Activated naive CD4-positive, alpha-beta T cell (primary cell): ENCODE measurements at places on chromosomes 4 and X.
A peak's percentile ranks its signal among the peaks of the same experiment; 100 is the strongest.

- DNase-seq: no peak
Measured at GRCh38 chr4:149955780-149956390, 122.4 kb upstream of the DCLK2 start.

DNA sequence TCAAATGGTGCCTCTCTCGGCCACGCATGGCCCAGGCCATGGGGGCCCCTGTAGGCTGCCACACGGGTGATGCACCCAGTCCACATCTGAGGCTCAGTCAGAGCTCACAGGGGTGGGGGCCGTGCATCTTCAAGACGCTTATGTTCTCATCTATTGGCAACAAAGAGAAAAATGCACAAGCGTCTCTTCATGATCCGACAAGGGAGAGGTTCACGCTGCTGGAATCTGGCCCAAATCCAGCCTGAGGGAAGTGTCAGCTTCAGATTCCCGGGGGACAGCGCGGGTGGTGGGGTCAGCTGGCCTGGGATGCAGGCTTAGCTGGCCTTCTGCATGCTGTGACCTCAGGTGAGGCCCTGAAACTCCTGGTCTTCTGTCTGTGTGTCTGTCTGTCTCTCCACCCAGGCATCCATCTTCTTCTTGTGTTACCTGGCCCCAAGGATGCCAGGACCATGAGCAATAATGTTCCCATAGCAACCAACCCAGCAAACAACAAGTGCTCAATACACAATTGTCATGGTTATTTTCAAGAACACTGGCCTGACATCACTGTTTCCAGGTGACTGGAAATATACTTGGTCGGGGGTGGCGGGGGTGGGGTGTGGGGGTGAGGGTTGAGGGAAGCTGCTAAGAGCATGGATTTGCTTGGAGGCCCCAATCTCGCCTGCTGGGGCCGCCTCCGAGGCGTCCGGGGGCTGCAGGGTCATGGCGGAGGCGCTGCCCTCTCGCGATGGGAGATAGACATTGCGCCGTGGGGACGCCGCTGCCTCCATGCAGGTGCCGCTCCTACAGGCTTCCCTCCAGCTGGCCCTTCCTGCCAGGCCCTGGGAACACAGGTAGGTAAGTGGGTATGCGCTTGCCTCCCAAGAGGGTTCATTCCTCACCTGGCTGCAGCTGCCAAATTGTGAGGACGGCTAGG, 48.3 kb downstream of the ABLIM2 start:
- no peak for DNase-seq

GRCh38 chr4:86544310-86544966, 49.7 kb upstream of the PTPN13 start:
- no peak for DNase-seq

GRCh38 chr4:89754531-89754930, 82.4 kb downstream of the SNCA start:
- no peak for DNase-seq

DNA sequence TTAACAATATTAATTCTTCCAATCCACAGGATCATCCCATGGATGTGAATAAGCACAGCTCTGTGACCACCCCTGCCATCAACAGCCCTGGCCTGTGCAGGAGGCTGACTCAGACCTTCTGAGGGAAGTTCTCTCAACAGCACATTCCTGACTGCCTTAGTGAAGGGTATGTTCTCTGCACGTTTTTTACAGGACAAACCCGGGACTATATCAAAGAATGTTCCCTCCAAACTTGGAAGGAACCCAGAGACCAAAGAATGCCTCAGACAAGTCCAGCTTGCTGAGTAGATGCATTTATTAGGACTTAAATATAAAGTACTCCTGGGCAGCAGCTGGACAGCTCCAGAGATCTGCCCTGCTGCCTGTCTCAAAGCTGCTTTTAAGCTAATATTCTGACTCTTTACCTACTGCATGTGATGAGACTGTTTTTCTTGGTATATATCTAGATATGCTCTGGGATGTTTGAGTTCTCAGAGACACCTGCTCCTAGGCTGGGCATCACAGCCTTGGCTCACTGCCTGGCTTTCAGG, 1127.8 kb upstream of the PRKX start:
- DNase-seq: no peak

GRCh38 chr4:51885363-51885762, 42.4 kb downstream of the DCUN1D4 start:
- DNase-seq: no peak

GRCh38 chr4:174265916-174266315, 17.6 kb downstream of the FBXO8 start:
- no peak for DNase-seq

DNA sequence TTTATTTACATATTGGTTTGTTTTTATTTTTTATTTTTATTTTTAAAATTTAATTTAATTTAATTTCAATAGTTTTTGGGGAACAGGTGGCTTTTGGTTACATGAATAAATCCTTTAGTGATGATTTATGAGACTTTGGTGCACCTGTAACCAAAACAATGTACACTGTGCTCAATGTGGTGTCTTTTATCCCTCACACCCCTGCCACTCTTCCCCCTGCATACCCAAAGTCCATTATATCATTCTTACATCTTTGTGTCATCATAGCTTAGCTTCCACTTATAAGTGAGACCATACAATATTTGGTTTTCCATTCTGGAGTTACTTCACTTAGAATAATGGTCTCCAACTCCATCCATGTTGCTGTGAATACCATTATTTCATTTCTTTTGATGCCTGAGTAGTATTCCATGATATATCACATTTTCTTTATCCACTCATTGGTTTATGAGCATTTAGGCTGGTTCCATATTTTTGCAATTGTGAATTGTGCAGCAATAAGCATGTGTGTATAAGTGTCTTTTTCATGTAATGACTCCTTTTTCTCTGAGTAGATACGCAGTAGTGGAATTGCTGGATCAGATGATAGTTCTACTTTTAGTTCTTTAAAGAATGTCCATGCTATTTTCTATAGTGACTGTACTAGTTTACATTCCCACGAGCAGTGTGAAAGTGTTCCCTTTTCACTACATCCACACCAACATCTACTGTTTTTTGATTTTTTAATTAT, 157.1 kb downstream of the CPXCR1 start:
- DNase-seq: no peak

- DNase-seq: no peak
Measured at GRCh38 chr4:80112236-80112635, 39.2 kb upstream of the ANTXR2 start.

DNA sequence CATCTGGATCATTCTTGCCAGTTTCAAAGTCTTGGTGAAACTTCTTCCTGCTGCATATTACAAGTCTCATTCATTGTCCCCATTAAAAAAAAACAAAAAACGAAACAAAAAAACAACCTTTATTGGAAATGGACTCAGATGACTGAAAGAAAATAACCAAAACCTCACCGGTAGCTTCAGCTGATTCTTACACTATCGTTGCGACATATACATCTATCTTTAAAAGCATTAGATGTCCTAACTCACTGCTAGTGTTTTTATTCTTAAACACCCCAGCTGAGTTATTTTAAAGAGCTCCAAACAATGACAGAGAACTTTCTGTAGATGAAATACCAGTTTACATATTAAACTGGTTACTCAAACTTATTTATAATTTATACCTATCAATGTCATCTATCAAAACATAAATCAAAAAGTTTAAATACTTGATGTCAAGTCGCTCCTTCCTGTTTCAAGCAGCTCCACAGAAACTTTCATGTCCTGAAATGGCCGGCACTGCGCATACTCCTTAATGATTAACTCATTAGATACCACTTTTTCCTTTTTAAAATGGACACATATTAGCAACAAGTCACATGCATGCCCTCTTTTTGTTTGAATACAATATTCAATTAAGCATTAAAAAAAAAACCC, 87.2 kb downstream of the HPRT1 start:
- no peak for DNase-seq

- DNase-seq: no peak
Measured at GRCh38 chr4:3251691-3252479, 2.9 kb downstream of the MSANTD1 start.

DNA sequence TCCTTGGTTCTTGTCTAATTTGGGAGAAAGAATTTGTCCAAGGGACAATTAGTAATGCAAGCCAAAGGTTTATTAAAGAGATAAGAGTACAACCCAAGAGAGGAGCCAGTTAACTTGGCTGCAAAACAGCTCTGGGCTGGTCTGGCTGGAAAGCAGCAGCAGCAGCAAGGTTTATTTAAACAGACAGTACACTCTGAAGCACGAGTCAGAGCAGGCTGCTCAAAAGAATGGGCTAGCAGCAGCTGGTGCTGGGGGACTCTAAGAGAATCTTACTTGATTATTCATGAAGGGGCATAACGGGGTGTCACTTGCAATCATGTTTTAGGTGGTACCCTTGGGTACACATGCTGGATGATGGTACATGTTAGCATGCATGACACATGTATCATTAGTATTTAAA, 17.1 kb upstream of the CT47C1 start:
- DNase-seq: no peak

DNA sequence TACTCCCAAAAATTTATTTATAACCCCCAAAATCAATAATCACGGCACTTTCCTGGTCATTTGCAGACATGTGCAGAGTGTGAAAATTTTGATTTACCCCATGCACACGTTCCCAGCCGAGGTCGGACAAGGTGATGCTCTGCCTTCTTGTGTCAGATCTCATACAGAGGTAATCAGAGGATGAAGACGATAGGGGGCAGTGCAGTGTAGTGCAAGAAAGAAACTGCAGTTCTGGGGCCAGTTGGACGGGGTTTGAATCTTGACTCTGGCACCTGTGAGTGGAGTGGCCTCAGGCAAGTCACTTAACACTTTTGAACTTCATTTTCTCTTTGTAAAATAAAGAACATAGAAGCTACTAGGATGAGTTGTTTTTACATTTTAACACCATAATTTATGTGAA, 88.4 kb downstream of the FRMPD3 start:
- DNase-seq: peak; percentile 0

DNA sequence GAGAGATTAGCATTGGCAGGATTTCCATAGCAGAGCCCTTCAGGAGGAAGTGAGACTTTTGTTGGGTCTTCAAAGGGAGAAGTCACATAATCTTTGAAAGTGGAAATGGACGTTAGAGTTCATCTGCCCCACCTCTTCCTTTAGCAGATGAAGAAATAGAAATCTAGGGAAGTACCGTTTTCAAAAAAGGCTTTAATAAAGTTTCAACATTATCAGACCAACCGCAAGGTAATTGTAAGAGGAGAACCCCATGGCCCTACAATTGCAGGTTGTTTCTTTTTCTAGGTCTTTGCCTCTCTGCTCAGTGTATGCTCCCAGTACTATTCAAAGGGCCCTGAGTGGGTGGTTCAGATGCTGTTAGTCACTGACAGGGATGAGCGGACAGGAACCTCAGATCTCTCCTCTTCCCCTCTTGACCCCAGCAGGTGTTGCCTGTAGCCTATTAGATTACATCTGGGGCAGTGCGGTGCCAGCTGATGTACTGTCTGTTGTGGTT, 48.6 kb upstream of the AP1S2 start:
- no peak for DNase-seq

- no peak for DNase-seq
Measured at GRCh38 chr4:94759767-94760211, 2.0 kb downstream of the BMPR1B start.

DNA sequence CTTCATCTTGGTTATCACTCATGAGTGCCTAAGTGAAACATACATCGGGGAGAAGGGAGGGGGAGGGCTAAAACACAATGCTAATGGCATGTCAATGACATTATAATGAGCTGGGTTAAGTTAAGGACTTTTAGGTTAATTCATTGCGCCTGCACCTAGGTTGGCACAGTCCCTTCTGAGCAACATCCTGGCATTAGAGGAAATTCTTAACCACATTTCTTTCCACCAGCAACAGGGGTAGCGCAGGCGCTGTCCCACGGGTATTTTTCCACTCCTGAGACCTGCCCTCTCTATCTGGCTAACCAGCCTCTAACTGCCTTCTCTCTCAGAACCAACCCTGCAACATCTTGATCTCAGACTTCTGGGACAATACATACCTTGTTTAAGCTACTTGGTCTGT, 39.0 kb upstream of the PROM1 start:
- DNase-seq: no peak

- no peak for DNase-seq
Measured at GRCh38 chr4:71187404-71188155, 151.2 kb upstream of the SLC4A4 start.

DNA sequence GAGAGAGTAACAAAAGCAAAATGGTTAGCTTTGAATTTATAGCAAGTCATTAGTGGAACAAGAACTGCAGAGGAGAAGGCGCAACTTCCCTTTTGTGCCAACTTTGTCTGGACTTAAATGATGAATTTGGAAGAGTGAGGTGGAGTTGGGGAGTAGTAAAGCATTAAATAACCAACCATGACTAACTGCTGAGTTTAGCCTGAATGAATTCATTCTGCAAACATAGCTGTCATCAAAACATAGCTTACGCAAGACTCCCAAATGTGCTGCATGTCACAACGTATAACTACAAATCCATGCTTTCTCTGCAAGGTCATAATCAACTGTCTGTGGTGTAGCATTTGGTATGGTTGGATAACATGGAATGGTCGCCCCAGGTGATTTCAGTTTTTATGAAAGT, 75.9 kb upstream of the RPL34 start:
- no peak for DNase-seq

DNA sequence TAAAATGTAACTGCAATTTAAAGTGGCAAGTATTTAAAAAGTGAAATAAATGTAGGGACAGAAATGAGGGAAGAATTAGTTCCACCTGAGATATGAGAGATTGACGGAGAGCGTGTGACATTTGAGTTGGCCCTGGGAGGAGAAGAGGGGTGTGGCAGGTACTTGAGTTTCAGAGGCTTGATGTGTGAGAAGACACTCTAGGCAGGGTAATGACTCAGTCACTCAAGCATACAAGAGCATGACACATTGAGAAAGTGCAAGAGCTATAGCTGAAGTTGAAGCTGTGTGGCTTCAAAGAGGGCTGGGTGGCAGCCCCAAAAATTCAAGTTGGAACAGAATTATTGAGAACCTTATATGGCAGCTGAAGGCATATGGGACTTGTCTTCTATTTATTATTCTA, 420.5 kb downstream of the SLITRK2 start:
- no peak for DNase-seq

DNA sequence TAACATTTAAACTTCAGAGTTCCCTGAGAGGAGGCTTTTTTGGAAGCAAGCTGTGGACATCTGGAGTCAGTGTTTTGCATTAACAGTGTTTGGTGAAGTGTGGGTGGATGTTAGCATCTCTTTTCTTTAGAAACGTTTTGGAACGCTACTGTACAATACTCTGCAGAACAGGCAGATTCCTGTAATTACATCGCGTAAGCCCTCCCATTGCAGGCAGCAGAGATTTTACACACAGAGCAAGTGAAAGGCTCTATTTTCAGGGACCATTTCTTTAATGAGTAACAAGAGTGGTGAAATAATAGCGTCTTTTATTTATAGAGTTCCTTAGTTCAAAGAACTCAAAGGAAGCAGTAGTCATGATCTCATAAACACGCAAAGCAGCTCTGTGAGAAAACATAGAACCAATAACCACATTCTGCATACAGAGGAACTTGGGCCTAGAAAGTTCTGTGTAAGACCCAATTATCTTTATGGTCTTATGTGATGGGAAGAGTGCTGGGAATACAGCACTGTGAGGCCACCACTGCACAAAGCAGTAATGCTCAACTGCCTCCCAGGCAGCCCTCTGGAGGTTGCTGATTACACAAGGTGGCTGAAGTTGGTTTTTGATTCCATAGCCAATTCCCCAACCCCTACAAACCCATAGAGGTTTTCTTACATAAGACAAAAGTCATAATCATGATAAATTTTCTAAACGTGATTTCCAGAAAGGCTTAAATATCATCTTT, 298.7 kb upstream of the EPHA5 start:
- DNase-seq: no peak
